ENCODE measurements at places on chromosomes 4 and X.

DNA sequence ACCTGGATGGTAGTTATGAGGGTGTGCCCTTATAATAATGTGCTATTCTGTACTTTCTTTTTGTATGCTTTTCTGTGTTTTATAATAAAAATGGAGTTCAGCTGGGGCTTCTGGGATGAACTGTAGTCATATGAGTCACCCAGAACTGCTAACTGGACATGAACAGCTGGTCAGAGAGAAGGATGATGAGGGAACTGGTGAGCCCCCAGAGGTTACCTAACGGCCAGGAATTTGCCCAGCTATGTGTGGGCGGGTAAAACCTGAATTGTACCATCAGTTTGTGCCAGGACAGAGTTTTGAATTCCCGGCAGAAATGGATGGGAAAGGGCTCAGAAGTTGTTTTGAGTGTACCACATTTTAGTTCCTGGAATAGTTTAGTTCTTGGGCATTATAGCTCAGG lies 138.0 kb upstream of the USP9X start:
- no peak for DNase-seq

DNA sequence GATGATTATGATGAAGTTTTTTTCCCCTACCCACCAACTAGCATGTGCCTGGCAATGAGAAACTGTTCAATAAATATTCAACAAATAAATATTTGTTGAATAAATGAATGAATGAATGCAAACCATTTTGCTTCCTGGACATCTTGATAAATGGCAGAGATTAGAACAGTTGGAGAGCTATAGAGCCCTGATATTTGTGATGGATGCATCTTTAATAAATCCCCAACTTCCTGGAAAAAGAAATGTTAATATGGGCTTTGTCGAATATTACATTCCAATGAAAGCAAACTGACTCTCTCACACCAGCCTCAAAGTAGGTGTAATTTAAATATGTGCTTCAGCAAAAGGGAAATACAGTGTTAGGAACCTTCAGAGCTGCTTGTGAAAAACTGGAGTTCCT lies 419.7 kb downstream of the MID1IP1 start:
- DNase-seq = no peak

DNA sequence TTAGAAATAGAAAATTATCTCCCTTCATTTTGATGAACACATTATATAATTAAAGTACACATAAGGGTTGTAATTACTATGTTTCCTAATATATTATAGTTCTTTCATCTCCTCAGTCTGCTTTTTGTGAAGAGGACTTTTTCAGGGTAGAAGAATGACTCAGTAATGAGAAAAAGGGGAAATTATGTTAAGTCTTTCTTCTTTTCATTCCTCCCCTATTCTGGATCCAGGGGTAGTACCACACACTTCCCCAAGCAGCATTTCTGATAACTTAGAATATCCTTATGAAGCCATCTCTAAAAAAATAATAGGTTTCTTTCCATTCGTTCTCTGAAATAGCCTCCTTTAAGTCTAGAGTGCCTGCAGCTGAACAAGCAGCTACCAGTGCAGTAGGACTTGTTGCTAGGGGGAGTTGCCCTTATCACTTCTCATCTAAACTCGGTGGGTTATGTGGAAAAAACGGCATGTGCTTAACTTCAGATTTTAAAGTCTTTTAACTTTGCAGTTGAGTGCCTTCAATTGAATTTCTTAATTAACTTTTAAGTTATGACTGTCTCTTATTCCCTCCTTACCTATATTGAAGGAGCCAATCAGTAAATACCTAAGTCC lies 184.8 kb downstream of the ARHGAP24 start:
- DNase-seq = no peak

DNA sequence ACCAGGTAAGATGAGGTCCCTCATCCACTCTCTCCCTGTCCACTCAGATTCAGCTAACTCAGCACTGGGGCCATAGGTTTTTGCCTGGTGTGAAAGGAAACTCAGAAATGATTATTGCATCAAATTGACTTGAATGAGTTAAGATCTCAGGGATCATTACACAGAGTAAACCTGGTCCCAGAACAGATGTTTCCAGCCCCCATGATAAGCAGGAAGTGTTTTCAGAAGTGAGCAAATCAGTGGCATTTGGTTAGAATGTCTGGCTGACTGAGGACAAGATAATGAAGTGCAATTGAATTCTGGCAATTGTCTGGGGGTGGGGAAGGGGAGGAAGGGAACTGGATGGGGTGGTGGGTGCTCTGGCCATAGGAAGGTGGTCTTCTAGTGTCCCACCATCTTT lies 108.0 kb downstream of the CHIC2 start:
- DNase-seq = no peak

GRCh38 chrX:68685685-68686084 lies 38.2 kb downstream of the STARD8 start:
- no peak for DNase-seq

- no peak for DNase-seq
These were observed 61.0 kb downstream of the INTS6L start for GRCh38 chrX:135581496-135581895.

GRCh38 chr4:18691431-18692200 lies 670.1 kb upstream of the LCORL start:
- DNase-seq = no peak

GRCh38 chr4:66048861-66049260 lies 378.6 kb upstream of the EPHA5 start:
- DNase-seq = no peak

DNA sequence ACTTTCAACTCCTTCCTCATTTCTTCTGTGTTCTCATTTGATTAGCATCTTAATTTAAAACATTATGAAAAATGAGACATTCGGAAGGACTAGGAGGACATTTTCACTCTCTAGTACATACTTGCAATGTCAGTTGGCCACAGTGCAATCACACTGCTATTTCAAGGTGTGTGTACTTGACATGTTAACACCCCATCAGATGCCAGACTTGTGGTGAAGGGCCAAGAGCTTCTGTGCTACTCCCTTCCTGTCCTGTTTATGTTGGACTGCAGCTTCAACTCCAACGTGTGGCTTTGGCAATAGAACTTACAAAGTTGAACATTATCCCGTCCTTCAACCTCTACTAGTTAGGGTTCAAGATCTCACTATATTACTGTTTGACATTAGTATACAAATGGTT lies 221.0 kb downstream of the PALLD start:
- no peak for DNase-seq
